ENCODE measurements at places on chromosomes 5 and 9.
A peak's percentile ranks its signal among the peaks of the same experiment; 100 is the strongest.

DNA sequence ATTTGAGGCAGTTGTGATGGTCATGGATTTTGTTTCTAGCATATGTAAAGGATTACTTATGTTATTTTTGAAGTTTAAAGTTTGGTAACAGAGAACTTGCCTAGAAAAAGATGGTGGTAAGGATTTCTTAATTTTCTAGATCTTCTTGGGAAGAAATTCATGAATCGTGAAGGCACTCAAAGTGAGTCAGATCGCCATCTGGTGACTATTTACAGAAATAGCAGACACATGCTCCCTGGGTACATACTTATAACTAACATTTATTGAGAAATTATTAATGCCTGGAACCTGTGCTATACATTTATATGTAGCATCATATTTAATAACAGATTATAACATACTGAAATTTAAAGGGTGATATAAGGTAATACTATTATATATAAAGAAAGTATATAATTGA, 299.7 kb downstream of the IZUMO3 start:
- DNase-seq, result peak; percentile 19

- no peak for DNase-seq
Measured at GRCh38 chr5:150070821-150071220, 15.5 kb downstream of the CSF1R start.

DNA sequence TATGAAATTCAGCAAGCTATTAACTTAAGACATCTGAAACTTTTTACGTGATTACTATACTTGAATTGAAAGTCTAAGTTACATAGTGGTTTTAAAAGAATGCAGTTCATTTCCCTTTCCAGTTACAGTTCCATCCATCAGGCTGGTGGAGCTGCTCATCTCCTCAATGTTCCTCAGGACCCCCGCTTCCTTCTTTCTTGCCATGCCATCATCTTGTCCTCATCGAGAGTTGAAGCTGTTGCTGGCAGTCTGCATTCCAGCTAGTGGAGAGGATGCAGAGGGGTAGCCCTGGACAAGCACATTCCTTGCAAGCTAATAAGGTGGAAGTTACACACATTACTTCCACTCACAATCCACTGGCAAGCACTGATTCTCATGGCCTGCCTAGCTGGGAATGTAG, 8.8 kb upstream of the RNF183 start:
- no peak for DNase-seq

GRCh38 chr5:144195448-144195847, 24.8 kb downstream of the KCTD16 start:
- DNase-seq, result no peak

GRCh38 chr5:175551266-175551665, 72.9 kb downstream of the SFXN1 start:
- no peak for DNase-seq

- no peak for DNase-seq
Measured at GRCh38 chr9:15889555-15889954, 336.7 kb downstream of the CCDC171 start.

DNA sequence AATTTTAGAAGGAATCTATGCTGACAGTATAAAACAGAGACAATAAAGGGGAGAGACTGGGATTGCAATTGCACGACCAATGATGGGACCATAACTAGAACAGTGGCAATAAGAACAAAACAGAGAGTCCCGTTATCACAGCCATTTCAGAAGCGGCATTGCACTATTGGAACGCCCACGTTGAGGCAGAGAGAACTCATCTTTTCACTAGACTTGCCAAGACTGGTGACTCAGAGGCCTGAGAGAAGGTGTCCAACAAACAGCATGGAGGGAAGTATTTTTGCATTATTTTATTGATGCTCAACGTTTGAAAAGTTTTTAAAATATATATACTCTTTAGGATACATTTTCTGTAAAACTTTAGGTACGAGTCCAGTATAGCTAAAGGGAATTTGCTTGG, 737.7 kb downstream of the TLE1 start:
- no peak for DNase-seq
